ENCODE measurements at places on chromosomes 1 and 21.

- DNase-seq: no peak
These were observed 337.5 kb upstream of the PLXNA2 start for GRCh38 chr1:208581667-208582066.

GRCh38 chr1:11714831-11715575 is 20.9 kb upstream of the AGTRAP start:
- DNase-seq: no peak

GRCh38 chr1:162901243-162901642 is 40.3 kb upstream of the CCDC190 start:
- DNase-seq: no peak

DNA sequence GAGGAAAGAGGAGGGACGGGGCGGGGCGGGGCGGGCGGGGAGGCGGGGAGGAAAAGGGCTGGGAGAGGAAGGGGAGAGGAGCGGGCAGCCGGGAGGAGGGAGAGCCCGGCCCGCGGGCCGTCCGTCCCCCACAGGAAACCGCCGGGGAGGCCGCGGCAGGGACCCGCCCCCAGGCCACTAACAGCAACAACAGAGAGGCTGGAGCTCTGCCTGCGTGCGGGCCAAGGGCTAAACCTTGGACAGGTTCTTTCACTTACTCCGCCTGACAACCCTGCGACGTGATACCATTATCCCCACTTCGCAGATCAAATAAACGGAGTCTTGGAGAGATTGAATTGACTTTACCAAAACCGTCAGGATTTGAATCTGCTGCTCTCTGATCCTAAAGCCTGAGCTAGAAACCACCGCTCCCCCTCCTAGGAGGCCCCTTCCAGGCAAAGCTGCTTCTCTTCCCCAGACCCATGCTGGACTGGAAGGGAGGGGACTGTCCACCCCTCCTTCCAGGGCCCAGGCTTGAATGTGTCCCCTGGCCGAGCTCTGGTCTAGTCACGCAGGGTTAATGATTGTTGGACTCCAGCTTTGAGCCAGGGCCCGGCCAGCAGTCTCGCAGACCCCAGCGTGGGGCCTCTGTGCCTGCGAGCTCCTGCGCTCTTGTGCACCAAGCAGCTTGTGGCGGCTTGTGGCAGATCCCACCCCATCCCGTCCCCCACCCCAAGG is at the start of gene EVA1B:
EVA1B (minus strand) TSS at position 10 of the 717 bp plus-strand sequence. CDS start 608 bp downstream, outside the sequence.
- no peak for DNase-seq

- no peak for DNase-seq
These were observed 23.2 kb downstream of the PTTG1IP start for GRCh38 chr21:44850208-44850800.

DNA sequence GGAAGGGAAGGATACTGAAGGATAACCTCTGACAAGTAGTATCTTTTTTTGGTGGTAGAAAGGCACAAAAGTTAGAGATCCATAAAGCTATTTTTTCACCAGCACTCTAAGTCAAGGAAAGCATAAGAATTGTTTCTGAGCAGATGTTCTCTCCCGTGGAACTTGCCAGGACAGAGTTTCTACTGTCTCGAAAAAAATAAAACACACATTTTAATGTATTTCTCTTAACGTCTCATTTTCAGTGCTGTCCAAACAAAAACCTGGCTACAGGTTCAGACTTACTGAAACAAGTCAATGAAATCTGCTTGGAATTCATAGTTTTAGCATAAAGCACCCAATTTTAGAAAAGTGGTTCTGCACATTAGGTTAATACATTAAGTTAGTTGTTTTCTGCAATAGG is 338.3 kb downstream of the LTN1 start:
- no peak for DNase-seq

- no peak for DNase-seq
These were observed 56.4 kb downstream of the DIP2A start for GRCh38 chr21:46515109-46515508.

- no peak for DNase-seq
These were observed 6.3 kb upstream of the SGIP1 start for GRCh38 chr1:66527686-66528085.

GRCh38 chr1:36390411-36390810 is 4.7 kb upstream of the STK40 start:
- no peak for DNase-seq

DNA sequence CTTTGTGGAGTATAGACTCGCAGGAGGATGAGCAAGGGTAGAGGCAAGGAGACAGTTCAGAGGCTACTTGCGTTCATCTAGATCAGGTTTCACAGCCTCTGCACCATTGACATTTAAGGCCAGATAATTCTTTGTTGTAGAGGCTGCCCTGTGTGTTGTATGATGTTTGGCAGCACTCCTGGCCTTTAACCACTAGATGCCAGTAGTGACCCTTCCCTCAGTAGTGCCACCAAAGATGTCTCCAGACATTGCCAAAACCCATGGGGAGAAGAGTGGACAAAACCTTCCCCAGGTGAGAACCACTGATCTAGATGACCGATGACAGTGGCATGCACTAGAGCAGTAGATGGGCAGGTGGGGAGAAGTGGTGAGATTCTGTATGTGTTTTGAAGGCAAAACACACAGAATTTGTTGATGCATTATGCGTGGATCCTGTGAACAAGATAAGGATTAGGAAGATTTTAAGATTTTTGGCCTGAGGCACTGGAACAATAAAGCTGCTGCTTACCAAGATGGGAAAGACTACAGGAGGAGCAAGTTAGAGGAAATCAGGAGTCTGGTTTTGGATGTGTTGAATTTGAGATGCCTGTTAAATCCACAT is 9.9 kb upstream of the COG2 start:
- peak; percentile 62 for DNase-seq

DNA sequence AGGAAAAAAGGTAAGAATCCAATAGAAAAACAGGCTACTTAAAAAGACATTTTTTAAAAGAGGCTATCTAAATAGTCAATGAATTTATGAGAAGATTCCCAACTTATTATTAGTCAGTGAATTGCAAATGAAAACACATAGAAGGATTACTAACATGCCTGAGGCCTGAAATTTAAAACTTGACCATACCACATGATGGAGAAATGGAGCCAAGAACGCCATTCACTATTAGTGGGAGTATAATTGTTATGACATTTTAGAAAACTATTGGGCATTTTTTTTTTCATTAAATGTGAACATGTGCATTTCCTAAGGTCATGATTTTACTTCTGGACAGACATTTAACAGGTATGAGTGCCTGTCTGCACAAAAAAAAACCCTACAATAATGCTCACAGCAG is 24.8 kb upstream of the OR2B11 start:
- no peak for DNase-seq

DNA sequence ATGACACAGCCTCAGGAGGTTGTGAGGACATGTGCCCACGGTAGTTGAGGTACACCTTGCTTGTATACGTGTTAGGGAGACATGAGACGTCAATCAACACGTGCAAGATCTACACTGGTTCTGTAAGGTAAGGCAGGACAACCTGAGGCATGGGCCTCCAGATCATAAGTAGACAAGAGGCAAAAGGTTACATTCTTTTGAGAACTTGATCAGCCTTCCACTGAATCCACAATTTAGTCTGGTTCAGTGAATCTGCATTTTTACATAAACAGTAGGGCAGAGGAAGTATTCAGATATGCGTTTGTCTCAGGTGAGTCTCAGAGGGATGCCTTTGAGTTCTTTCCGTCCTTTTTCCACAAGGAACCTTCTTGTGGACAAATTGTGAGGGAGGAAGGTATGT is 348.9 kb downstream of the ASTN1 start:
- no peak for DNase-seq

DNA sequence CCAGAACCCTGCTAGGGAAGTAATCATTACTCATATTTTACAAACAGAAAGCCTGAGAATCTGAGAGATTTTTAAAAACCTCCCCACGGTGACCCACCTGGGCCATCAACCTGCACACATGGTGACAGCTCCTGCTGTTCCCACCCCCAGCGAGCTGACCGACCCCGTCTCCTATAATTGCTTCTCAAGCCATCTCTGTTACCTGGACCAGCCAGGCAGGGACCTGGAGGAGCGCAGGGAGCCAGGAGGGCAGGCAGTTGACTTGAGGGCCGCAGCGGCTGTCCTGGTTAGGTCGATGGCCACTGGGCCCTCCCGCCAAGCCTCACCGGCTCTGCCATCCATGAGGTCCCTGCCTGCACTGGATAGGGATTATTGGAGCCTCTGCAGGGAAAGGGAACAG is 7.7 kb downstream of the TFF2 start:
- DNase-seq: no peak

DNA sequence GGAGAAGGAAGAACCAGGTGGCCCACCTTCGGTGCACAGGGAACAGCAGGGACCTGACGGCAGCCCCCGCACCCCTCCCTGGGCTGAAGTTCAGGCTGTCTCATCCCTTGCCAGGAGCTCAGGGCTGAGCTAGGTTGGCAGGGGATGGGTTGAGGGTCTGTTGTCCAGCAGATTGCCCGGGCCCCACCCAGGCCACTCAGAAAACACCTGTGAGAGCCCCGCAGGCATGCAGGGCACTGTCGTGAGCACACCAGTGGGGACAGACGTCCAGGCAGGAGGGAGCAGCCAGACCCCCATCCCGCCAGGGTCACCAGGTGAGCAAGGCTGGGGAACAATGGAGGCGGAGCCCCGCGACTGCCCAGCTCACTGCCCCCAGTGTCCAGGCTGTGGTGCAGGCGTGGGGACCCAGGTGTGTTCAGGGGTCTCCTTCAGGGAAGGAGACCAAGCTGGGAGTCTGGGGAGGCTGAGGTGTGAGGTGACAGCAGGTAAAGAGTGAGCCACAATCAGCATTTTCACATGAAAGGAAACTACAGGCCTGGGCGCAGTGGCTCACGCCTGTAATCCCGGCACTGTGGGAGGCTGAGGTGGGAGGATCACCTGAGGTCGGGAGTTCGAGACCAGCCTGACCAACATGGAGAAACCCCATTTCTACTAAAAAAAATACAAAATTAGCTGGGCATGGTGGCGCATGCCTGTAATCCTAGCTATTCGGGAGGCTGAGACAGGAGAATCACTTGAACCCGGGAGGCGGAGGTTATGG is 9.4 kb upstream of the SAMD11 start:
- no peak for DNase-seq

DNA sequence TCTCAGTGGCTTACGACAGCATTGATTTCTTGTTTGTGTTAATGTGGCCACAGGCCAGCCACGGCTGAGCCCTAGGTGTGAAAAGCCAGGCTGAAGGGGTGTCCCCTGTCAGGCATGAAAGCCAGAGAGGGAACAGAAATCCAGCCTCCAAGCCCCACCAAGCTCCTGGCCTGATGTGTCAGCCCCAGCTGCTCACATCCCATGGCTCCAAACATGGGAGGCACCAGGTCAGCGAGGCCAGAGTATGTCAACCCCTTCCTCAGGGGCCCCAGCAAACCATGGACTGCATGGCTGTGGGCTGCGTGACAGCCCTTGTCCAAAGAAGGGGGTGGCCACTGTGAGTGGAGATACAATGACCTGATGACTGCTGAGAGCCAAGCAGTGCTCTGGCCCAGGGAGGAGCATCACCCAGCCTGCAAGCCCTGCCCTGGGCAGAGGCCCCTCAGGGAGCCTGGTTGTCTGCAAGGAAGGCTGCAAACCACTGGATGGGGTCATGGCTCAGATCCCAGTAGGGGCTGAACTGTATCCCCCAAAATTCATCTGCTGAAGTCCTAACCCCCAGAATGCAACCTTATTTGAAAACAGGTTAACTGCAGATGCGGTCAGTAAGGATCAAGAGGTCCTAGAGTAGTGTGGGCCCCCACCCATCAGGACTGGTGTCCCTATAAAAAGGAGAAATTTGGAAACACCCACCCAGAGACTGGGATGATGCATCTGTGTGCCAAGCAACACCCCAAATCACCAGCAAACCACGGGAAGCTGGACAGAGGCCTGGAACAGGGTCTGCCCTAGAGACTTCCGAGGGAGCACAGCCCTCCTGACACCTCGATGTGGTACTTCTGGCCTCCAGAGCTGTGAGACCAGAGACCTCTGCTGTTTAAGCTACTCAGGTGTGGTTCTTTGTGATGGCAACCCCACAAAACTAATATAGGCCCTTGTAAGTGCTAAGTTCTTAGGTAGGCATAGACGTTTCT is 3.3 kb upstream of the MX2 start:
- DNase-seq: no peak

- DNase-seq: no peak
These were observed 26.9 kb upstream of the TCEA3 start for GRCh38 chr1:23451441-23451840.

GRCh38 chr1:108600504-108600903 is 40.6 kb downstream of the EEIG2 start:
- DNase-seq: no peak

- no peak for DNase-seq
These were observed 1044.1 kb upstream of the B3GALT2 start for GRCh38 chr1:194230351-194231144.

DNA sequence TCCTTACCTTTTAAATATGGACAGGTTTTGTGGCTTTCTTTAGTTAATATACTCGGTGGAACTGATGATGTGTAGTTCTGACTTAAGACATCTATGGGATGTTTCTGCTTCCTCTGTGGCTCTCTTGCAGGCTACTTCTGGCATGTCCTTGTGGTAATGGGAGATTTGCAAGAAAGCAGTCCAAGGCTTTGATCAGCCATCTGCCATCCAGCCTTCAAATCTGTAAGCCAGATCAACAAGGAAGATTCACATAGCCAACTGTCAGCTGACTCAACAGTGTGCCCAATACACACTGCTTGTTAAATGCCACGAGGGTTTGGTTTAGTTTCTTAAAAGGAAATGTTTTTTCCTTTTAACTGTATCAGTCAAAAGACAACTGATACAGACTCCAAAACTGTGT is 722.2 kb upstream of the CHRM3 start:
- no peak for DNase-seq

DNA sequence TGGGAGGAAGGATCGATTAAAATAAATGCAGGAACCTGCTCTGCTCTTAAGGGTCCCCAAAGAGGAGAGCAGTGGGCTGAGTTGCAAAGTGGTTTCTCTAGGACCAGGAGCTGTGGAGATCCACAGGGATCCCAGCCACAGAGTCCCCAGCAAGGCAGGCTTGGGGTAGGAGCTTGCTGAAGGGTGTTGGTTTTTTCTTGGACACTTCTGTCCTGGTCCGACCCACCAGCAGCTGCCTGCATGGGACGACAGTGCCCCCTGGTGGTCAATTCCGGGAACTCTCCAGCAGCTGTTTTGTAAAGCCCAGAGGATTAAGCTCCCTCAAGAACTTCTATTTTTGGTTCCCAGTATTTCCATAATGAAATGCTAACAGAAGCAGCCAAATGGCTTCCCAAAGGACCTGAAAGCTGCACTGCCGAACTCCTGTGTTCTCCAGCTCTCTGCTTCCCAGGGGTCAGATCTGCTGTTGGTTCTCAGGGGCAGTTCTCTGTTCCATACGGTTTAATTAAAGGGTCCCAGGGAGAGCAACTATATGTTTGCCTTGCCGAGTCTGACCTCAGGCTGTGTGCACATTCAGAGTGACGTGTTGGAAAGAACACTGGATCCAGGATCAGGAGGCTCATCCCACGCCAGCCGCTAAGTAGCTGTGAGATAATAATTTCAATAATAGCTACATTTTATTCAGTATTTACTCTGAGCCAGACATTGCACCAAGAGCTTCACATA is 23.2 kb downstream of the NENF start:
- peak; percentile 79 for DNase-seq

- DNase-seq: no peak
These were observed 54.3 kb downstream of the NGF start for GRCh38 chr1:115283681-115284146.

- no peak for DNase-seq
These were observed 9.3 kb downstream of the CHI3L2 start for GRCh38 chr1:111236806-111237205.

- DNase-seq: no peak
These were observed 116.2 kb downstream of the TGFB2 start for GRCh38 chr1:218461351-218461750.

- no peak for DNase-seq
These were observed 114.0 kb upstream of the GJB5 start for GRCh38 chr1:34640654-34641401.

- DNase-seq: no peak
These were observed 37.2 kb upstream of the TSPEAR start for GRCh38 chr21:44748621-44749020.

- DNase-seq: no peak
These were observed 6.1 kb upstream of the LHX8 start for GRCh38 chr1:75127916-75128717.

Data from erythroblast (primary cell).